Transverse colon (tissue), 4 donors: ENCODE measurements at places on chromosomes 13 and 19. TPM values are rescaled to one million over a fixed set of nuclear protein-coding genes. Genes with fewer than 3 reads are reported as not detected.

DNA sequence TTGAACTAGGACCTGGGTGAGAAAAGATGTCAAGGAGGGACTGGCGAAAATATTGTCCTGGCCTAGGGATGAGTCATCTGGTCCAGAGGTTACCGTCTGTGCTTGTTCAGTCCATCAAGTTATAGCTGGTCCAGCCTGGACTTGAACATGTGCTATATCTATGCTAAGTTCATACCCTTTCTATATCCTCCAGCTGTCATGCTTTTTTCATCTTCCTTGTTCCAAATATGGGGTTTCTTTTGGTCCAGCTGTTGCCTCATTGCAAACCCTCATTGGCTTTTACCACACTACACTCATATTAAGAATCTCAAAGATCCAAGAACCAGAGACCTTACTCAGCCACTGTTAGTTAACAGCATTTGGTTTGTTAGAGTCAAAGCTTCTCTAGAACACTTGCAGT, 19.1 kb upstream of the KLF12 start:
- H3K4me1 ChIP-seq = no peaks in the 10 kb centered on the region
- H3K27ac ChIP-seq = no peak overlapping the region
- no peak overlapping the region for H3K4me3 ChIP-seq
- no peaks in the 10 kb centered on the region for H3K36me3 ChIP-seq
- no peaks in the 10 kb centered on the region for H3K27me3 ChIP-seq
- DNase-seq = no peak

DNA sequence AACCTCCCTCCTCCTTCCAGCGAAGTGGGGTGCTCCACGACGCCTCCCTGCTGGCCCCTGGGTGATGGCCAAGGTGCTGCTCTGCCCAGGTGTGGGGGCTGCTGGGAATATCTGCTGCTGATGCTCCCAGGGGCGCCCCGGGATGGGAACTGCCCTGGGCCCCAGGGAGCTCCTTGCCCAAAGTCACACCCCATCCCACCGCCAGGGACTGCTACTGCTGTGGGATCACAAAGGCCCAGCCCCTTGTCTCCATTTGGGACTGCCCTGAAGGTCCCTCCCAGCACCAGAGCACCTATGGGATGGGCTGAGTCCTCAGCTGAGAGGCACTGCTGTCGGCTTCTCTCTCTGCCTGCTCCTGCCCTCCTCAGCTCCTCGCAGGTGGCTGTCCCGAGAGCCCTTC, 19.0 kb downstream of the CHST8 start:
- H3K4me3 ChIP-seq = no peak overlapping the region
- no peaks in the 10 kb centered on the region for H3K36me3 ChIP-seq
- no peak for DNase-seq
- H3K27ac ChIP-seq = no peak overlapping the region
- peaks cover 24% of the 10 kb centered on the region for H3K27me3 ChIP-seq

DNA sequence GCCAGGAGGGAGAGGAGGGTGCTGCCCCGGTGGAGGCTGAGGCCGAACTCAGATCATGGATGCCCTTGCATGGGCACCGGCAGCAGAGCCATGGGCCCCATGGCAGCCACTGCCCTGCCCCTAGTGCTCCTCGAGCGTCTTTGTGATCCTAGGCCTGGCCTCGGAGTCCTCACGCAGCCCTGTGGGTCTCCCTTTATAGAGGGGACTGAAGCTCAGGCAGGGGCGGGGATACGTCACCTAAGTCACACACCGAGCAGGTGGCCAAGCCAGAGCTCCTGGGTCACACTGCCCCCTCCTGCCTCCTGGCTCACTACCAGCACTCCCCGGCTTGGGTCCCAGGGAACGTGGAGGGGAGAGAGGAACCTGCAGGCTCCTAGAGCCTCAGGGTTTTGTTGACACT, 28.7 kb downstream of the DHX34 start:
- no peaks in the 10 kb centered on the region for H3K4me1 ChIP-seq
- H3K27me3 ChIP-seq = no peaks in the 10 kb centered on the region
- DNase-seq = no peak
- no peak overlapping the region for H3K4me3 ChIP-seq
- H3K27ac ChIP-seq = peak overlapping the region; percentile 8
- H3K36me3 ChIP-seq = peaks cover 51% of the 10 kb centered on the region

PGLYRP1 gene
- not detected for total RNA-seq

DNA sequence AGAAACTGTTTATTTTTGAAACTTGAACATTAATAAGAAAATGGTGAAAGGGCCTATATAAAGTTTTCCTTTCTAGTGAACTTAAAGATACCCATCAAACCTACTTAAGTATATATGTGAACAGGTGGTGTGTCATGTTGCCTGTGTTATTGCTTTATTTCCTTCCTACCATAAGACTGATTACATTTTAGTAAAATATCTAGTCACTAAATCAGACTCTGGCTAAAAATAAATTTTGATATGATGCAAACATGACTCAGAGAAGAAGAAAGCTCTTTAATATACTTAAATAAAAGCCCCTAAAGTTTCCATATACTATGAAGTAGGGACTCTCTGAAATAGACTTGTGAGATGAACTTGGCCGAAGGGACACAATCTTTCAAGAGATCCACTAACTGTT, 35.1 kb upstream of the FBXL3 start:
- H3K27me3 ChIP-seq = no peaks in the 10 kb centered on the region
- peaks cover 18% of the 10 kb centered on the region for H3K36me3 ChIP-seq
- H3K27ac ChIP-seq = no peak overlapping the region
- no peaks in the 10 kb centered on the region for H3K4me1 ChIP-seq
- no peak overlapping the region for H3K4me3 ChIP-seq
- no peak for DNase-seq

TNFSF9 gene
- 0.95 TPM for total RNA-seq

- H3K36me3 ChIP-seq = no peaks in the 10 kb centered on the region
- no peaks in the 10 kb centered on the region for H3K4me1 ChIP-seq
- no peak overlapping the region for H3K4me3 ChIP-seq
- H3K27ac ChIP-seq = no peak overlapping the region
- no peak for DNase-seq
- H3K27me3 ChIP-seq = peaks cover 6% of the 10 kb centered on the region
These were observed 17.1 kb upstream of the IGLON5 start for GRCh38 chr19:51294211-51294976.

DNA sequence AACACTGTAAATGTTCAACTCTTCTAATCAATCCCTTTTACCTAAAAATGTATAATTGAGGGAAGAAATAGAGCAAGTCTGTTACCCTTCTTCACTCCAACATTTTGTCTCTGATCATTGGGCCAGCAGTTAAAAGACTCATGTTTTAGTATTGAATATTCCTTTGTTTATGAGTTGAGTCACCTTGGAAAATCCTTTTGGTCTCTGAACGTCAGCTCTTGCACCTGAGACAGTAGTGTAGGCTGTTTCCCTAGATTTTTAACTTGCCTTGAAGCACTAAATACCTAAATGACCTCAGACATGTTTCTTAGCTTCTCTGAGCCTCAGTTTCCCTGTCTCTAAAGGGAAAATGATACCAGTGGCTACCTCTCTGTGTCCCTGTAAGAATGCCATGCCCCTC, 184.2 kb downstream of the RFC3 start:
- DNase-seq = no peak
- peaks cover 3% of the 10 kb centered on the region for H3K4me1 ChIP-seq
- no peaks in the 10 kb centered on the region for H3K27me3 ChIP-seq
- no peak overlapping the region for H3K27ac ChIP-seq
- no peaks in the 10 kb centered on the region for H3K36me3 ChIP-seq

GRCh38 chr13:48252176-48252575, 19.2 kb downstream of the ITM2B start:
- H3K36me3 ChIP-seq = no peaks in the 10 kb centered on the region
- H3K27ac ChIP-seq = no peak overlapping the region
- H3K27me3 ChIP-seq = no peaks in the 10 kb centered on the region
- H3K4me3 ChIP-seq = no peak overlapping the region

GRCh38 chr13:25210842-25211569, 38.9 kb upstream of the AMER2 start:
- no peak for DNase-seq
- H3K27me3 ChIP-seq = no peaks in the 10 kb centered on the region
- H3K4me3 ChIP-seq = no peak overlapping the region
- H3K36me3 ChIP-seq = no peaks in the 10 kb centered on the region
- no peak overlapping the region for H3K27ac ChIP-seq

ZNF100 gene
- 8.2 TPM for total RNA-seq

ADAMTSL5 gene
- total RNA-seq = not detected

GRCh38 chr19:1907563-1908363, 2.6 kb downstream of the ADAT3 start:
- H3K4me3 ChIP-seq = peak overlapping the region; percentile 34
- peak; percentile 84 for DNase-seq
- peaks cover 11% of the 10 kb centered on the region for H3K4me1 ChIP-seq
- peaks cover 3% of the 10 kb centered on the region for H3K36me3 ChIP-seq
- peak overlapping the region; percentile 92 for H3K27ac ChIP-seq
- no peaks in the 10 kb centered on the region for H3K27me3 ChIP-seq

ZNF582 gene
- total RNA-seq = 1.5 TPM

- no peak overlapping the region for H3K27ac ChIP-seq
- H3K36me3 ChIP-seq = no peaks in the 10 kb centered on the region
- no peaks in the 10 kb centered on the region for H3K4me1 ChIP-seq
- H3K27me3 ChIP-seq = no peaks in the 10 kb centered on the region
- H3K4me3 ChIP-seq = peak overlapping the region; percentile 34
These were observed 148.6 kb upstream of the SOX21 start for GRCh38 chr13:94860981-94861407.

DNA sequence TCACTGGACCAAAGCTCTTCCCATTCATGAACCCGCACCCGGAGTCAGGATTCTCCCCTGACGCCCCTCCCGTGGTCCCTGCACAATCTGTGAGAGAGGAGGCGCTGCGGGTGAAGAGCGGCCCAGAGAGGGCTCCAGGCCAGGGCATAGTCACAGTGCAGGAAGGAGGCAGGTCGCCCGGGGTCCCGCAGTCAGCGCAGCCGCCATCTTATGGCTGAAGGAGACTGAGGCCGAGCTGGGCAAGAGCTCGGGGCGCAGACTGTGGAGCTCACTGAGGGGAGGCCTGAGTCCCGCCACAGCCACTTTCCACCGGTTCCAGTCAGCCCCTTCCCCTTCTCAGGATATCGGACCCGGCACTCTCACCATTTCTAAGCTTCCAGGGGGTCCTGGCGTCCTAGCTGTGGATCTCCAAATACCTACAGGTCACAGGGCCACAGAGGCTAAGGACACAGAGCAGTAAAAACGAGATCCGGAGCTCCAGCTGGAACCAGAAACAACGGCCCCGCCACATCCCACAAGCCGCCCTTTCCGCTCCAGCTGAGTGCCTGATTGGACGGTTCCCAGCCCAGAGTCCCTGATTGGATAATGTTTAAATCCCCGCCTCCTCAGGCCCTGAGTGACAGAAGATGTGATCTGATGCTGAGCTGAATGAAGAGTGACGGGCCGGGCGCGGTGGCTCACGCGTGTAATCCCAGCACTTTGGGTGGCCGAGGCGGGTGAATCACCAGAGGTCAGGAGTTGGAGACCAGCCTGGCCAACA, at the start of gene ZNF99:
TSS of gene ZNF99 (minus strand) at position 501 of the 760 bp plus-strand sequence. CDS start at position 366, 135 bp downstream.
- H3K36me3 ChIP-seq = no peaks in the 10 kb centered on the region
- H3K27me3 ChIP-seq = no peaks in the 10 kb centered on the region
- H3K4me3 ChIP-seq = peak within 1 kb of the TSS; percentile 1

DNA sequence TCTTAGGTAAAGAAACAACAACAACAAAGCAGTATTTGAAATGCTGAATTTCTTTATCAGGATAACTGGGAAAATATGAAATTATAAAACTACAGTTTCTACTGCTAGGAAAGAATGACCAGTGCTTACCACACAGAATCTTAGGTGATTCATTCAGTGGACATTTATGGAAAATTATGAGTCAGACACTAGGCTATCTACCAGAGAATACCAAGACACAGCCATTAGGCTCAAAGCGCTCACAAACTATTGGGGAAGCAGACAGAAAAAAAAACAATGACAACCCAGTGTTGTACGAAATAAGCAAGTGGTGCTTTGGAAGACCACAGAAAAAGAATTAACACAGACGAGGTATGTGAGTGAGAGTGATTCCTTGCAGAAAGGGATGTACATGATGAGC, 1019.5 kb downstream of the PCDH9 start:
- no peaks in the 10 kb centered on the region for H3K36me3 ChIP-seq
- no peak for DNase-seq
- H3K4me1 ChIP-seq = no peaks in the 10 kb centered on the region
- no peak overlapping the region for H3K27ac ChIP-seq

DNA sequence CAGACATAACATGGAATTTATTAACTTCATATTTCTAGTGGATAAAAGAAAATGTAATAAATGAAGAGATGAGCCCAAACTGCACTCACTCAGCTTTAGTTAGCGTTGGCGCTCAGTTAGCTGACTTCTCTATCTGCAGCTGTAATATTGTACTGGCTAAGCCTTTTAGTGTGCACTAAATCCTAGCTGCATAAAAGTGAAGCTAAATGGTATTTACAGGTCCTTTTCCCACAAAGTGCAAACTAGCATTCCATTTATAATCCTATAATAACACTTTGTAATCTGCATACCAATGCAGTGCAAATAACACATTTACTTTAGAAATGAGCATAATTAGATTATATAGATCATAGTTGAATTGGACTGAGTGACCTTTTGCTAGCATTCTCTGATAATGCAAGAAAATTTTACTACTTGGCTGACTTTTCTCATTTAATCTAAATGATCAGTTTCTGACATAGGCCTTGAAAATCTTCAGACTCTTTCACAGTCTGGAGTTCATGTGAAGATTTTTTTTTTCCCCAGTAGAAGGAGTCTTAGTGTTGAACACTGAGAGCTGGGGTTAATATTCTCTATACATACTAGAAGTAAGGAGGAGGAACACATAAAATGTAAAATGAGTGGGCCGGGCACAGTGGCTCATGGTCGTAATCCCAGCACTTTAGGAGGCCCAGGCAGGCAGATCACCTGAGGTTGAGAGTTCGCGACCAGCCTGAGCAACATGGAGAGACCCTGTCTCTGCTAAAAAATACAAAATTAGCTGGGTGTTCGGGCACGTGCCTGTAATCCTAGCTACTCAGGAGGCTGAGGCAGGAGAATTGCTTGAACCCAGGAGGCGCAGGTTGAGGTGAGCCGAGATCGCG, 1426.4 kb downstream of the PCDH9 start:
- no peaks in the 10 kb centered on the region for H3K27me3 ChIP-seq
- H3K4me1 ChIP-seq = no peaks in the 10 kb centered on the region
- no peaks in the 10 kb centered on the region for H3K36me3 ChIP-seq
- H3K4me3 ChIP-seq = no peak overlapping the region
- H3K27ac ChIP-seq = no peak overlapping the region

DNA sequence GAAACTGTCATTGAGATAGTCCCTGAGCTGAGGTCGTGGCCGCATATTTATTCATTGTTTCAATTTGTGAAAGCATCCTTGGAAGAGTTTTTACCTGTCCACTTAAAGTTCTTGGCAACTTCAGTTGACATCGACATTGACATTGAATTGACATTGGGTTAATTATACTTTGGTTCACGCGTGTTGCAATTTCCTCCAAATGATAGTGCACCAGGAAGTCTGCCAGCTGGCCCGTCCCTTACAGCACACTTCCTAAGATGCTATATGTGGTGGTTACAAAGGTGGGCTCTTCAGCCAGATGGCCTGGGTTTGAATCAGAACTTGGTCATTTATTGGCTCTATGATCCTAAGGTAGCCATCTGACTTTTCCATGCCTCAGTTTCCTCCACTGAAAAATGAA, 176.0 kb downstream of the FGF14 start:
- H3K27ac ChIP-seq = no peak overlapping the region
- no peaks in the 10 kb centered on the region for H3K36me3 ChIP-seq
- H3K4me1 ChIP-seq = no peaks in the 10 kb centered on the region
- H3K27me3 ChIP-seq = no peaks in the 10 kb centered on the region

DNA sequence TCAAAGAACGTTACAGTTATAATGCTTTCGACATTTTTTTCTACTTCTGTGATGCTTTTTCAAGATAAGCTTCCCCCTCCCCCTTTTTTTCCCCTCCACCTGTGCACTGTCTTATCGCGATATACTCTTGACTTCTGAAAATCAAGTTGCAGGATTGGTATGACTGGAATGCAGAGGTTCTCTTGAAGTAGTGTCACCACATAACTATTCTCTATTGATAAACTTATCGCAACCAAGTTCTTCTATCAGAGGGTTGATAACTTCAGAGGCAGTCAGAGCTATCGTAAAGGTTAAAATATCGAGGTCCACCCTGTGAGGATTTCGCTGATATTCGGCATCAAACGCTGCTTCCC, 820 bp downstream of the EID2 start:
- H3K4me3 ChIP-seq = peak overlapping the region; percentile 95
- peaks cover 11% of the 10 kb centered on the region for H3K4me1 ChIP-seq
- no peaks in the 10 kb centered on the region for H3K27me3 ChIP-seq
